ENCODE measurements at places on chromosomes 2 and 18.
A peak's percentile ranks its signal among the peaks of the same experiment; 100 is the strongest.

DNA sequence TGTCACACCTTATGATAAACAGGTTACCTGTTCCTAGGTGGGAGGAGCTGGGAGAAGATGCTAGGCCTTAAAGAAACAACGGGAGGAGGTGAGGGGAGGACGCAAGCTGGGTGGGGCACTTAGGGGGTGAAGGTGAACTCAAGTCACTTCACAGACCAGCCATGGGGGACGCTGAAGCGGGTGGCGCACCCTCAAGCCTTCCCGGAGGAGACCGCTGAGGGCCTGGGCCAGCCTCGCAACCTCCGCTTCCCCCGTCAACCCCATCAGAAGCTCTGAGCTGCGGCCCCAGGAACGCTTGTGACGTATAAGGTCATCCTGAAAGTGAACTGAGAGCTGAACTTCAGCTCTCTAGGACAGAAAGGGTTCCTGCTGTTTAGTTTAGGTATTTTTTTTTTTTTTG lies 133.5 kb downstream of the MBP start:
- DNase-seq = no peak

GRCh38 chr18:61771861-61772260 lies 120.9 kb downstream of the RNF152 start:
- DNase-seq = no peak

DNA sequence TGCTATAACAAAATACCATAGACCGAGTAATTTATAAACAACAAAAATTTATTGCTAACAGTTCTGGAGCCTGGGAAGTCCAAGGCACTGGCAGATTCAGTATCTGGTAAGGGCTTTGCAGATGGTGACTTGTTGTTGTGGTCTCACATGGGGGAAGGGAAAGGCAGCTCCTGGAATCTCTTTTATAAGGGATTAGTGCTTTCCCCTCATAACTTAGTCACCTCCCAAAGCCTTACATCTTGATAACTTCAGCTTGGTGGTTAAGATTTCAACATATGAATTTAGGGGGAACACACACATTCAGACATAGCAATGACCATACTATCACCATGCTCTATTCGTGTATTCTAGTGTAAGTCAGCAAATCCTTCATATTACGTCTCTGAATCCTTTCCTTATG lies 447.6 kb upstream of the TCF4 start:
- no peak for DNase-seq

DNA sequence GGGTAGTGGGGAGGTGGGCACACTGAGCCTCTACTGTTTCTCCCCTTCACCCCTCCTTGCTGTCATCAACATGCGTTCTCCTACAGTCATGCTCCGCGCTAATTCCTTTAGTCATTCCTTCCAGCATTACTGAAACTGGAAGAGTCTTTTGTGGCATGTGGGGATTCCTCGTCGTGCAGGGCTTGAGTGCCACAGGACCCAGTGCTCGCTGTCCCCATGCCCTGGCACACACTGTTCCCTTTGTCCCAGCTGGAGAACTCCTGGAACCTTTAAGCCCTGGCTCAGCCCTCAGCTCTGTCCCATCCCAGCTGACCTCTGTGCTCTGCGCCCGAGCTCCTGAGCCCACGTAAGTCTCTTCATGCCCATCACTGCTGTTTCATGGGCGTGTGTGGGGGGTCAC lies 42.1 kb downstream of the ODC1 start:
- DNase-seq = no peak

GRCh38 chr2:223442847-223443246 lies 159.3 kb downstream of the SCG2 start:
- no peak for DNase-seq

GRCh38 chr18:58525928-58526424 lies 102.9 kb downstream of the ALPK2 start:
- DNase-seq = no peak

- DNase-seq = no peak
These were observed 279.5 kb downstream of the AGAP1 start for GRCh38 chr2:235773188-235773928.

DNA sequence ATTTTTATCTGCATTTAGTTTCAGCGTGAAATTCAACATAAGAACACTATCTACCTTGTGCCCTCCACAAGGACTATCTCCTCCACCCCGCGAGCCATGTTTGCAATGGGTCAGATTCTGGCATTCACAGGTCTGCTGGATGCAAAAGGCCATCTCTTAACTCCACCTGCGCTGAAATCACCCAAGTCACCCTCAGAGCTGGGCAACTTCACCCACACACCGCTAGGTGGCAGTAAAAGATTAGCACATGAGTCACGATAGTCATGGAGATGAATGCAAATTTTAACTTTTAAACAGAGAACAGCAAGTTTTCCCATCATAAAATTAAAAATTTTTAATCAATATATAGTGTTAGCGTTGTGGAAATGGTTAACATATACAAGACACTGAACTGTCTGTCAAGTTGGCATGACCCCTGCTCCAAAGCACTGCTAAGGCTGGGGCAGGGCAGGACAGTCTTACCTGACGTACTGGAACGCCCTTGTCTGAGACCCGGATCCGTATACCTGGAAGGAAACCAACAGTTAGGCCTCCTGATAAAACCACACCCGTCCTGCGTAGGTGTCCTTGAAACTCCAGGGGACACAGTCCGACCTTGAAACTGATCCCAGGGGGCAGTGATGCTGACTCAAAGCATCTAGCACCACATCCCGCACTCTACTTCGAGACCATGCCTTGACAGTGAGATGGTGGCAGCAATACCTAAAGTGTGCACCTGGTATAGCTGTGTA lies 89.6 kb downstream of the UXS1 start:
- peak; percentile 46 for DNase-seq

Measured in T follicular helper cell (primary cell).